NCI-H1417 treated with DMSO at 0.1 percent for 48 hours (cell line): ENCODE measurements at places on chromosomes 16 and 17.

DNA sequence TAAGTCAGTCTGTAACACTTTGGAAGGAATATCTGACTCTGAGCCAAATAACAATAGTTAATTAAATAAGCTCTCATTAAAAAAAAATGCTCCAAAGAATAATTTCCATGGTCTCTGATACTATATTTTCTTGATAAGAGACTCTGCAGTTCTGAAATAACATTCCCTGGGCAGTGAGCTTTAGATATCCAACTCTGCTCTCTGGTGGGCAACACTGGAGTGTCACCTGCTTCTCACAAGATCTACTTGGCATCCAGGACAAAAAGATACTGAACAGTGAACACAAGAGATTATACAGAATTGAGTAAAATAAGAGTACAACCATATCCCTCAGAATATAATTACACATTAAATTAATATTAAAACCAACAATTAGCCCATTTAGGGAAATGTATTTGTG, 13.7 kb downstream of the BLMH start:
- DNase-seq = no peak

DNA sequence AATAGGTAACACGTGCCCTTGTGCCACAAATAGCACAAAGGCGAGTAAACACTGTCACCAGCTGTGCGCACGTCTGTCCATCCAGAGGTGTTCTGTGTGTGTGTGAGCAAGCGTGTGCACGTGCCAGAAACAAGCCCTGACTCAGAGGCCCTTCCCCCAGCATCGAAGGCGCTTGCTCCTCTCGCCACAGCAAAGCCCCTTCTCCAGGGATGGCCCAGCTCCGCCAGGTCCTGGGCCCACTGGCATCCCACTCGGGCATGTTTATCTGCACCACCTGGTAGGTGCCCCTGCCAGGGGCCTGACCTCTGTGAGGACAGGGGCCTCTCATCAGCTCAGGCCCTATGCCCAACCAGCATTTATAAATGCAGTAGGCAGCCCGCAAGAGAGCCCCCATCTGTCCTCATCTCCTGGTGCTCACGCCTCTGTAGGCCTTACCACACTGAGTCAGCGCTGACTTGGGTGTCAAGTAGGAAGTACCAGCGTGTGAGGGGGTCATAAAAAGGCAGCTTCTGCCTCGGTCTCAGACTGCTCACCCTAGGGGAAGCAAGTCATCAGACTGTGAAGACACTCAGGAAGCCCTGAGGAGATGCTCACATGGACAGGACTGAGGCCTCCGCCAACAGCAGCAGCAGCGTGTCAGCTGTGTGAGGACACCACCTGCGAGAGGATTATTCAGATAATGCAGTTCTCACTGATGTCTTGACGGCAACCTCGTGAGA, 10.8 kb downstream of the TMEM235 start:
- no peak for DNase-seq

DNA sequence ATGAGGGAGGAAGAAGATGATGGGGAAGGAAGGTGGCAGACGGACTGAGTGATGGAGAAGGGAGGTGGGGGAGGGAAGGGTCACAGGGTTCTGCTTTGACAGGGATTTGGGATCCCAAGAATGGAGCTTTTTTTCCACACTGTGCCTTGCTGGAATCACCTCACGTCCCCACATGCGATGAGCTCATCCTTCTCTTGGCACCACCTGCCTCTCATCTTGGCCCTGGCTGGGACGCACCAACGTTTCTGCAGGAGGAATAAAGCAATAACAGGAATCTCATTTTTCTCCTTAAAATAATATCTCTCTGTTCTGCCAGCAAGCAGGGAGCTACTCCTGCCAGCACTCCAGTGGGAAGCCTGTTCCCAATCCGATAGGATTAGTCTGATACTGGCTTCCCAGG, 47.8 kb downstream of the MEOX1 start:
- DNase-seq = no peak

DNA sequence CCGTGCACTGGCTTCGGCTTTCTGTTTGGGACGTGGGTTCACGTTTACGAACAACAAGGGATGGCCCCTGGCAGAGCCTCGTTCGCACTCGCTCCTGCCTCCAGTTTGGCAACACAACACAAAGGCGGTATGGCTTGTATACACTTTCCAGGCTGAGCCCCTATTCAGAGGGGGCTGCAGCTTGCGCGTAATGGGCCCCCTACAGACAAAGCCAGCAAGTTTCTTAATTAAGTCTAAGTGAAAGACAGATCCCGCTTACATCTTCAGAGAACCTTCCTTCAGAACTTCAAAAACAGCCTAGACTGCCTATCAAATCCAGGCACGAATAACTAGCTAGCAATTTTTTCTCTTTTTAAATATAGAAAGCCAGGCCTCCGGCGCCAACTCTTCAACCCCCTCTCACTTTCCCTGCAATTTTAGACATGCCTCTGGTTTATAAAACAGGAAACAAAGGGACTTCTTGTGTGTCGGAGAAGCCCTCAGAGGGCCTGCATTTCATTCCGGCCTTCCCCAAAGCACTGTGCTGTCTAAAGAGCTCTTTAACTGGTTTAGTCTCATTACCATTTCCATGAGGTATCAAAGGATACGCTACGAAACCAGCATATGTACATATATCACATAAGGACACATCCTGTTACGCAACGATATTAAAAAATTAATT, 244.9 kb downstream of the STX8 start:
- DNase-seq = no peak

DNA sequence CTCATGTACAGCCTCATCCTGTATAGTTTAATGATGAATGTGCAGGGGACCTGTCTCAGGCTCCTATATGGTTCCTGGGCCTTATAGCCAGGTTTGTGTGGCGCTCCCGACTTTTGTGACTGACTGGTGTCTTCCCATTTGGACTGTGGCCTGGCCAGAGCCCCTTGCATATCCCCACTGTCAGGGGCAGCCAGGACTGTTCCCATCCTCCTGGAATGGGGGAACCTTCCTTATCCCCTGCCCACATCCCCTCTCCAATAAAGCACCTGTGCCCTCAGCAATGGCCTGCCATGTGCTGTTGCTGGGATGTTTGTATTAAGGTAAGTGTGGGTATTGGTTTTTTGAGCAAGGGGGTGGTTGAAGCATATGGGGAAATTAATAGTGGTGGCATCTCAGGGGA, 2.6 kb downstream of the B3GNT9 start:
- no peak for DNase-seq

DNA sequence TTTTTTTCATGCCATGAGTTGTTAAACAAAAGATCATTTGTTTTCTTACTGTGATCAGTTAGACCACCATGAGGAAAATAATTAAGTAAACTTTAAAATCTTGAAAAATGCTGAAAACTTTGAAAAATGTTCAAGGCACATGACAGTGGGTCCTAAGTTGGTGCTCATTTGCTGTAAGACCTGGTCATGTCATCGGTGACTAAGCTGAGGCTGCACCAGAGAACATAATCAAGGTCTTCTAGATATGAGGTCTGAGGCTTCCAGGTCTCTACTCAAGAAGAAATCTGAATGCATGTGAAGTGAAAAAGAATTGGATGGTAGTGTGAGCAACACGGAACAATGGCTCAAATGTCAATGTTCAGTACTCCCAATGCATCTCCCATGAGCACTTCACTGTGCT, 87.6 kb downstream of the CFDP1 start:
- DNase-seq = no peak

DNA sequence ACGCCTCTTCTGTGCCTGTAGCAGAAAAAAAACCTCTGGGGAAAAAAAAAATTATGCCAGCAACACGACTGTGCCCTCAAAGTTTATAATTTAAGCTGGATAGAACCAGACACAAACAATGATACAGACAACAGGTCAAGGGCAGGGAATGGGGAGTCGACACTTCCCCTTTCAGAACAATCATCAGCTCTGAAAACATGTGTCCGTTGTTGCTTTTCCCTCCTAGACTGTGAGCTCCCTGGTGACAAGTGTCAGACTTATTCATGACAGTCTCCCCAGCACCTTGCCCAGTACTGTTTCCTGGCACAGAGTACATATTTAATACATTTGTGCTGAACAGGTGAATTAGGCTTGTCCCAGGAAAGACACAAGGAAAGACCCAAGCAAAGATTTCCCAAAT, 178.3 kb downstream of the SOX9 start:
- DNase-seq = no peak

GRCh38 chr17:38532451-38532850, 73.3 kb downstream of the SRCIN1 start:
- DNase-seq = no peak

DNA sequence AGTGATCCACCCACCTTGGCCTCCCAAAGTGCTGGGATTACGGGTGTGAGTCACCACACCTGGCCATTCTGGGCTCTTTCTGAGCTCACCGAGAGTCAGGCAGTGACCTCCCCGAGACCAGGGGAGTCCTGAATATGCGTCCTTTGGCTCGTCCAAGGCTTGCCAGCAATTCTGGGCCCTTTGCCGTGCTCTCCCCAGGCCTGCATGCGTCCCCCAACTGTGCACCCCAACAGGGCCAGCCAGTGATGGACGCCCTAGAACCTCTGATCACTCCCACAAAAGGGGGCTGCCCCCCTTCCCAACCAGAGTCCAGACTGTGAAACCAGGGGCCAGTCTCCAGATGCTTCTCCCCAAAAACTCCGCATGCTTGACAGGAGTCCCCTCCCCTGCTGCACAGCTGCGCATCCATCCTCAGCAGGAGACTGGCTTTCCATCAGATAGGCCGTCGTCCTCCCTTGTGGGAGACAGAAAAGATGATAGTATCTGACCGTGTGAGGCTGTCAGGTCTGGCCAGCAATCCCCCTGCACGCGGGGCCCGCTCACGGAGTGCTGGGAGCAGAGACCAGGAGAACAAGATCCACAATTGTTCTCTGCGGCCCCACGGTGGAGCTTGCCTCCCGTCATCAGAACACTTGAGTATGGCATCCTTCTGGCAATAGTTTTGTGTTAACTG, 15.5 kb downstream of the HS3ST6 start:
- DNase-seq = no peak

DNA sequence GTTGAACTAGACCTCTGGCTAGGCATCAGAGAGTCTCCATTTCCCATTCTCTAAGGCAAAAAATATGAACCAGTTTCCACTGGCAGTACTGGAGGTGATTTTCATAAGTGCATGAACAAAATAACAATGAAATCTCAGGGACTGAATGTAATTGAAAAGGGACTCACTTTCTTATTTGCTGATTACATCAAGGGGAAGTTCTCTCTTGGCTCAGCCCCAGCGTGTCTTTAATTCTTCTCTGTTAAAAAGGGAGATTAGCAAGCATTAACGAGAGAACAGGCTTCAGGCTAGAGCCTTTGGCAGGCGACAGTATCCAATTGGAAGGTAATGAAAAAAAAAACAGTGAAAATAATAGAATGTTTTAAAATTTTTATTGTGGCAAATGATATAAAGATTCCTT, 34.0 kb upstream of the ADAMTS18 start:
- no peak for DNase-seq

DNA sequence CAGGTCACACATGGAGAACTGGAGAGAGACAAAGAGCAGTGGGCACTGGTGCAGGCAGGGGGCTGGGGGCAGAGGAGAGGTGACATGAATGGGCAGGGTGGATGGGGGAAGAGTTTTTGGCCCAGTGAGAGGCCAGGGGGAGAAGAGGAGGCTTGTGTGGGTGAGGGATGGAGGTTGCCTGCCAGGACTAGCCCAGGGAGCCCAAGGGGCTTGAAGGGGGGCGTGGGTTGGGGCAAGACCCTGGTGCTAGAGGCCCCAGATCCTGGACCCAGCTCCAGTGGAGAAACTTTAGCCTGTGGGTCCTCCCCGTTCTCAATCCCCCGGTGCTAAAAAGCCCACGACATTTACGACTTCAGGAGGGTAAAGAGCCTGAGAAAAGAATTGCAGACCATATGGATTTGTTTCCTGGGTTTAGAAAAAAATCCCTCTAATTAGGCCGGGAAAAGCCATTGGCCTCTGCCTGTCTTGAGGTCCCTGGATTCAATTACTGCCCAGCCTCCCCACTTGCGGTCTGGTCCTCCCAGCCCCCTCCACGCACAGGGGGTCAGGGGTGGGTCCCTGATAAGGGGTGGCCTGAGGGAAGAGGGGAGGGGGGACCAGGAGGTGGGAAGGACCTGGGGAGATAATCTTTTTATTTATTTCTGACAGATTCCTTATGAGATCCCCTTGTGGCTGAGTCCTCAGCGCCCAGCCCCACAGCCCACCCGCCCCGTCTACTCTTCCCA, 33.0 kb downstream of the NGFR start:
- DNase-seq = no peak

GRCh38 chr16:66752379-66752778, 970 bp upstream of the DYNC1LI2 start:
- DNase-seq = no peak
